ENCODE measurements at places on chromosomes 16 and 17.

GRCh38 chr16:88782454-88783390 is 2.3 kb downstream of the PIEZO1 start:
- peak; percentile 80 for DNase-seq

DNA sequence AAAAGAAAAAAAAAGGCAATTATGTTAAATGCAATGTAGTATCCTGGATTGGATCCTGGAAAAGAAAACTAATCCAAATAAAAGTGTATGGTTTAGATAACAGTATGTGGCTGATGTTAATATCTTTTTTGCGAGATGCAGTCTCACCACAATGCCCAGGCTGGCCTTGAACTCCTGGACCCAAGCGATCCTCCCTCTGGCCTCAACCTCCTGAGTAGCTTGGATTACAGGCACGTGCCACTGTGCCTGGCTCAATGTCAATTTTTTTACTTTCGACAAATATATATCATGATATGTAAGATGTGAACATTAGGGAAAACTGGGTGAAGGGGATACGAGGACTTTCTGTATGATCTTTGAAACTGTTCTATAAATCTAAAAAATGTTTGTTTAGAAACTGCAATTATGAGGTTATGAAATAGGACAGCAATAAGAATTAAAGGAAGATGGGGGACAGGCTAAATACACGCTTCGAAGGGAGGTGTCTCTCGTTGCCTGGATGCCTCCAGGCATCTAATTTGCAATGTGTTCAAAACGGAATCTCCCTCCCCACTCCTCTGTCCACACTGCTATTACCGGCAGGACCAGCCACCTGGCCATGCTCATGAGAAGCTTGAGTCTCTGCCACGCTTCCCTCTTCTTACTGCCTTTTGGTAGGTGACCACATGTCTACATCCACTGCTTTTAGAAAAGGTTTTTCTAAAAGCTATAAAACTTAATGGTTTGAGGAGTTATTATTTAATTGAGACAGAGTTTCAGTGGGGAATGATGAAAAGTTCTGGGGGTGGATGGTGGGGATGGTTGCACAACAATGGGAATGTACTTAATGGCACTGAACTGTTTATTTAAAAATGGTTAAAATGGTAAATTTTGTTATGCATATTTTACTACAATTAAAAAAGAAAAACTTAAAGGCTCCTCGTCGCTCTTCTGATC is 15.2 kb downstream of the UBE2O start:
- no peak for DNase-seq

DNA sequence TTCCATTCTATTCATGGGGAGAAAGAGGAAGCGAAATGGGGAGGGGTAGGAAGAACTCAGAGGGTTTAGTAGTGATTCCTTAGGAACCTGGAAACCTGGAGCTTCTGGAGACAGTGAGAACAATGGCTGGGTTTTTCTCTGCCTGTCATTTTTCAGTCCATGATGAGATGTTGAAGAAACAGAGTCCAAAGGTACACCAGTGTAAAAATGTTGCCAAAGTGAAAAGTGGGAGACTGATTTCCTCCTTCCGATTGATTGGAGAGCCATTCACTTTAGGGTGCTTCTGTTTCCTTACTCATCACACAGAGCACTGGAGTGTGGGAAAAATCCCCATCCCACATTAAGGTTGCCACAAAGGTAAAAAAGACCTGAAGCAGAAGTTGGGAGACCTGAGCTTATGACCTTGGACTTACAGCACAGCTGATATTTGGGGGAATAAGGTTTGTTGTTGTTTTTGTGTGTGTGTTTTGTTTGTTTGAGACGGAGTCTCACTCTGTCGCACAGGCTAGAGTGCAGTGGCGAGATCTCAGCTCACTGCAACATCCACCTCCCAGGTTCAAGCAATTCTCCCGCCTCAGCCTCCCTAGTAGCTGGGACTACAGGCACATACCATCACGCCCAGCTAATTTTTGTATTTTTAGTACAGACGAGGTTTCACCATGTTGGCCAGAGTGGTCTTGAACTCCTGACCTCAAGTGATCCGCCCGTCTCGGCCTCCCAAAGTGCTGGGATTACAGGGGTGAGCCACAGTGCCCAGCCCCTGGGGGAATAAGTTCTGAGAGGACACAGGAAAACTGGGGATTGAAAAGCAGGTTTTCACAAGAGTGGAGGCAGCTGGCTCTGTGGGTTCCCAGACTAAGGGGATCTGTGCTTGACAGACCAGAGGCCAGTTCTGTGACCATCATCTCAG is 1.4 kb upstream of the DHX8 start:
- no peak for DNase-seq

DNA sequence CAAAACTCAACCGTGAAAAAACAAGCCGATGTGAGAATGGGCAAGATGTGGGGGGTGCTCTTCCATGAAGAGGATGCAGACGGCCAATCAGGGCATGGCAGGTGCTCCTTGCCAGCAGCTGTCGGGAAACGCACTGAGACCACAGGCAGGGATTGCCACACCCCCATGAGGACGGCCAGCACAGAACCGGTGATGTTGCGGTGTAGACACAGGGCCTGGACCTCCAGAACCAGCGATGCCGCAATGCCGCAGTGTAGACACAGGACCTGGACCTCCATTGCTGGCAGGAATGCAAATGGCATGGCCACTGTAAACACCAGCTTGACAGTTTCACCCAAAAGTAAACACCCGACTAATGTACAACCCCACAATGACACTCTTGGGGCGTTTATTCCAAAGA is 164.9 kb downstream of the BANP start:
- no peak for DNase-seq

- peak; percentile 81 for DNase-seq
Observed at GRCh38 chr16:72013888-72014581, 5.5 kb downstream of the DHODH start.

GRCh38 chr16:15772579-15773293 is 84.1 kb downstream of the MYH11 start:
- peak; percentile 5 for DNase-seq

DNA sequence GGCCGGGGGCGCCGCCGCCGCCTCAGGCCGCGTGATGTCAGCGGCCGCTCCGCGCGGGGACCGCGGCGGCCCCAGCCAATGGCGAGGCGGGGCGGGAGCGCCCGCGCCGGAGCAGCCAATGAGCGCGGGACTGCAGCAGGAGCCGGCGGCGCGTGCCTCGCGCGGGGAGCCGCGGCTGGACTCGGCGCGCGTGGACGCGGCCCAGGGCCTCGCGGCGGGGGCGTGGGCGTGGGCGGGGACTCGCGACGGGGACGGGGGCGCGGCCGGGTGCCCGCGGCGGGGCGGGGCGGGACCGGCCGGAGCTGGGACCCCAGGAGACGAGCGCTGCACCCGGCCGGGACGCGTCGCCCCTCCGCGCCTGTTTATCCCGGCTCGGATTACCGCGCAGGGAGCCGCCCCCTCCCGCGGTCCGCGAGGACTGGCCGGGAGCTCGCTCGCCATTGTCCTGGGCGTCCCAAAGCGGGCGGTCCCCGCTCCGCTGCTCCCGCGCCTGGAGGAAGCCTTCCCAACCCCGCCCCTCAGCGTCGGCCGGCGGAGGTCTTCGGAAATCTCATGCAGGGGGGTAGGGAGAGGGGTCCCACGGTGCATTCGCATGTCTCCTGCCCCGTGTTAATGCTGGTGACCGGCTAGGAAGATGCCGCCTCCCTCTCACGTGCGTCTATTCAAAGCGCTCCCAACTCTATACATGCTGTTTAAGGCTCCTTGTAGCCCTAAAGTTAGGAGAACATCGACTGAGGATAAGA is at the start of gene RNF157:
Gene RNF157 (minus strand): TSS at position 33 of the 743 bp plus-strand sequence. CDS start 253 bp downstream, outside the sequence.
- peak; percentile 91 for DNase-seq

GRCh38 chr16:56657555-56658326 is at the start of gene MT1F:
TSS of gene MT1F (plus strand) at chr16:56657959. CDS start at chr16:56658059, 100 bp downstream.
- peak; percentile 91 for DNase-seq

GRCh38 chr17:47801176-47801765 is 20.3 kb downstream of the OSBPL7 start:
- no peak for DNase-seq

GRCh38 chr17:21474815-21475214 is 98.7 kb downstream of the KCNJ12 start:
- DNase-seq = no peak

- no peak for DNase-seq
Observed at GRCh38 chr16:85473909-85474620, 139.1 kb upstream of the GSE1 start.

DNA sequence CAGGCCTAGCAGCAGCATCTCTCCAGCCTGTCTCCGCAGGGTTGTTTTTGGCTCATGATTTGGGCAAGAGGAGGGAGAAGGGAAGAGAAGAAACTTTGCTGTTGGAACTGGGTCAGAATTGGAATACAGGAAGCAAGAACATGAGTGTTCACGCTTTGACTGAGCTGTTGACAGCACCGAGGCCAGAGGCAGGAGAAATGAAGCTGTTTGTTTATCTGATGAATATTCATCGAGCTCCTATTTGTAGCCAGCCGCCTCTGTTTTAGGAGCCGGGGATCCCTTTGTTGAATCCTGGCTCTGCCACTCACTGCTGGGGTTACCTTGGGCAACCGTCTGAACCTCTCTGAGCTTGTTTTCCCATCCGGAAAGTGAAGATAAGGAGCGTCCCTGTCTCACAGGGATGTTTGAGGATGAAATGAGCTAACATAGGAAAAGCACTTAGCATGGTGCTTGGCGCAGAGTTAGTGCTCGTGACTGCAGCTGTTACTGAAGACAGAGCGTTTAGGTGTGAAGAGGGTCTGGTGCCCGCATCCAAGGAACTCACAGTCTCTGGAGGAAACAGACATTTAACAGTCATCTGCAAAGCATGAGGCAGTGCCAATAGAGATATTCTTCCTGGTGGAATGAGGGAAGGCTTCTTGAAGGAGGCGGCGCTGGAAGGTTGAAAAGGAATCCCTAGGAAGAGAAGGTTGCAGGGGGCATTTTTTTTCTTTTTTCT is 29.2 kb downstream of the RAP1GAP2 start:
- DNase-seq = no peak

GRCh38 chr17:39954876-39955275 is 7.9 kb upstream of the GSDMA start:
- DNase-seq = no peak

- peak; percentile 83 for DNase-seq
Observed at GRCh38 chr17:385178-385835, 32.7 kb upstream of the RPH3AL start.

DNA sequence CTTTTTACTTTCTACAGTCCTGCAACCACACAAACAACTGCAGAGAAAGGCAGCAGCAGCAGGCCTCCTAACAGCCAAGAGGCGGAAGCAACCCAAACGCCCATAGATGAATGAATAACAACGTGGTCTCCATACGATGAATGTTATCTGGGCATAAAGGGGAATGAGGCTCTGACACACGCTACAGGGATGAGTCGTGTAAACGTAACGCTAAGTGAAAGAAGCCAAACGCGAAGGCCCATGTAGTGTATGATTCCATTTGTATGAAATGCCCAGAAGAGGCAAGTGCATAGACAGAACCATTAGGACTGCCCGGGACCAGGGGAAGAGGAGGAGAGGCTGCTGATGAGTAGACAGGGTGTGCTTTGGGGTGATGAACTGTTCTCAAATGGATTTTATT is 94.8 kb upstream of the DNAH17 start:
- peak; percentile 25 for DNase-seq
